ENCODE measurements at places on chromosomes 5 and 9.

GRCh38 chr5:110371725-110372041, 354.8 kb downstream of the TMEM232 start:
- no peak for DNase-seq

- DNase-seq = no peak
Observed at GRCh38 chr9:108083796-108084352, 594.3 kb upstream of the KLF4 start.

DNA sequence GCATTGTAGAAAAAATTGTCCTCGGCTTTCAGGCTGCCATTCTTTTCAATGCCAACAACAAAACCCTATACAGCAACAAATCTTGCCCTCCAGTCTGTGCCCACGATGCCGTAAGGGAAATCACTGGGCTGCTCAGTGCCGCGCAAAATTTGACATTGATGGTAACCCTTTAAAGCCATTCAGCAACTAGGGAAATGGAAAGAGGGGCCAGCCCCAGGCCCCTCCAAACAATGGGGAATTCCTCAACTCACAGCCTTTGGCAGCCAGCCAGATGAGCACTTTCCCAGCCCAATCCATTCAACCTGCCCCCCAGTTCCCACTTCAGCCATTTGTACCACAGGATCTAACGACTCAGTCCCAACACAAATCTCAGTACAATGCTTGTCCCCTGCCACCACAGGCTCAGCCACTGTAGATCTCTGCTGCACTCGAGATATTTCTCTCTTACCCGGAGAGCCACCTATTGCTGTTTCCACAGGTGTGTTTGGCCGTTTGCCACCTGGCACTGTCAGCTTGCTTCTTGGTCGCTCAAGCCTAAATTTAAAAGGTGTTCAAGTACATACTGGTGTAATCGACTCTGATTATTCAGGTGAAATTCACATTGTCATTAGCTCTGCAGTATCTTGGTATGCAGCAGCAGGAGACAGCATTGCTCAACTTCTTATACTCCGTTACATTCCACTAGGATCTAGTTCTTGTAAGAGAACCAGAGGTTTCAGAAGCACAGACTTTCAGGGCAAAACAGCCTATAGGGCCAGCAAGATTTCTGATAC, 103.3 kb downstream of the SYK start:
- DNase-seq = no peak

GRCh38 chr9:134460206-134460605, 134.0 kb downstream of the RXRA start:
- no peak for DNase-seq

DNA sequence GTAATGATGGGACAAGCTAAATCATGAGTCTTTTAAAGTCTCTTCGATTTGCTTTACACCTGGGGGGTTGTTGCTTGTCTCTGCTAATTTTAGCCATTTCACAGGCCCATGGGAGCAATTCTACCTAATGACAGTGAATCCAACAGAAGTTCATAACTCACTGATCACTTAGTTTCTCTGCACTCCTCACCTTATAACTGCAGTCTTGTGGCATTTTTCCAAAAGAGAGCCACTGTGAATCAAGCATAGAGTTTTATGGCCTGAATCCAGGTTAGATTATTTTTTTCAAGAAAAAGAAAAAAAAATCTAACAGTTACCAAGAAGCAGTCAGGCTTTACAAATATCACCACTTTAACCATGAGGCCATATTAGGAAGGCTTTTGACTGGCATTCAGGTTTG, 1.5 kb upstream of the IL7R start:
- no peak for DNase-seq

DNA sequence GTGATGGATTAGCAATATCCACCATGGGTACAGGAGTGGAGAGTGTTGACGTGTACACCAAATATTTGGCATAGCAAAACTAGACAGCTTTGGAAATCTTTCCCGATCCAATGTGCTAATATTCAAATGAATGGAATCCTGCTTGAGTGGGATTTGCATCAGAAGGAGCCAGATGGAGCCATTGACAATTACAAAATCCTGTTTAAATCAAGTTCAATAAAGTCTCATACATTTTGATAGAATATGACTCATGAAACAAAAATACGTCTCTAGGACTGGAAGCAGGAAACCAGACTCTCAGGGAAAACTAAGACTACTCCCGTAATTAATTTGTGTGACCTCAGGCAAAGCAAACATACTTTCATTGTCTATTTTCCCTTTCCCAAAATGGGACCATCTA, 13.0 kb downstream of the TNC start:
- DNase-seq = no peak

DNA sequence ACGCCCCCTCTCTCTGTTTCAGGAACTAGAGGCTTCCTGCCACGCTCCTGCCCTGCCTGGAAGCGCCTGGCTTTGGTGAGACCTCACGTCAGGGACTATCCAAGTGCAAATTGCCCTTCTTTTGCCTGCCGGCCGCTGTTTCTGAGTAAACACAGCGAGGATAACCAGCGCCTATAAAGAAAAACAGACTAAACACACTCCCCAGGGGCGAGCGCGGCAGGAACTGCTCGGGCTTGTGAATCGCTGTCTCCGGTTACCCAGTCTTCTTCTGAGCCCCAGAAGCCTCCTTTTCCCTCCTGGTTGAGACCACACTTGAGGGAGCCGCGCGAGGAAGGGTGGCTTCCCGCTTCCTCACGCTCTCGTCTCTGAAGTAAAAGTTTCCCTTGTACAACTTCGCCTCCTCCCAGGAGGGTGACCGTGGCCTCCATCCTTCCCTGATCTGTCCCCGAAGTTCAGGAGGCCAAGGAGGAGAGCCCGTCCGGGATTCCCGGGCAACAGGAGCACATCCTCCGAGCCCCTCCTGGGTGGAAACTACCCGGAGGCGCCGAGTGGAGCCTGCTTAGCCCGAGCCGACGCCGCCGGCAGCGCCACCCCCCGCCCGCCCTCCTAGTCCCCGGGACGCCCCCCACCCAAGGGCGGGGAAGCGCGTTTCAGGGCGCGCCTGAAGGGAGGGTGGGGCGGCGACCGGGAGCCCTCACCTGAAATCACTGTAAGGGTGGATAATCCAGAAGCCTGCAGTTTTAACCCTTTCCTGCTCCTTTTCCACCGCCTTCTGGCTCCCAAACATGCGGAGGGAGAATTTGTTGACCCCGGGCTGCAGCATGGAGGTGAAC, 993 bp downstream of the HCN1 start:
- peak; percentile 6 for DNase-seq

- peak; percentile 52 for DNase-seq
Observed at GRCh38 chr9:97923529-97924108, 1.3 kb upstream of the TRMO start.

DNA sequence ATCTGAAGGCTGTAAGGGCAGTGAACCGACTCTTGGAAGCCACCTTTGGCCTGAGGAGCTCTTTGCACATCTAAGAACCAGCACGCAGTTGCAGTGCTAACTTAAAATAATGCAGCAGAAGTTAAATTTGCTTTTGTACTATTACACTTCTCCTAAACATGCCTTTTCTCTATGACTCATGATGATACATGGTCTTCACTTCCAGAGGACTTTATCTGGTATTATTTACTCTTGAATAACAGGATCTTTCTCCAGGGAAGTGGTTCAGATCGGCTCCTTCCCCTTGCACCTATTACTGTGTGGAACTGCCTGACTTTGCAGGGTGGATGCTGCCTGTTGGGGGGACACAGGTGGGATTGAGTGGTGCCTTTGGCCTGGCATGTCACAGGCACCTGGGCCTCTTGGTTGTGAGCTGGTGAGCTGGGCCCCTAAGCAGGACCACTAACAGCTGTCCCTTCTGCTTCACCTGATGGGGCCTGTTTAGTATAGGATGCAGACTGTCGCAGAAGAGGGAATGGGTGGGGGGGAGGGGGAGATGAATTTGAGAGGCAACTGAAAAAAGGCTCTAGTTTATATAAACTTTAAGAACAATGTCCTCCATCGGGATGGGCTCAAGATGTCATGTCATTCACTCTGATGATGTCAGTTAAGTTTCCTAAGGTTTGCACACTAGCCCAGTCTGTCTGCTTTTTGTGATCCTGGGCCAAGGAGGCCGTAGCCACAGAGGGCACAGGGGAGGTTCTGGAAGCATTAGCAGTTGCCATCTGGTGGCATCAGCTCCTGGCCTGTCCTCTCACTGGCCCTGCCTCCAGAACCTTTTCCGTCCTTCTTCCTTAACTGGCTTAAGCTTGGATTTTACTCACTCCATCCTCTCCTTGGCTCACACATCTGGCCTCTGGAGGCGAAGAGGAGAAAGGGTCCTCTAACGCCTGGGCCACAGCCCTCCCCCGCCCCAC, 33.9 kb upstream of the GABBR2 start:
- DNase-seq = no peak

DNA sequence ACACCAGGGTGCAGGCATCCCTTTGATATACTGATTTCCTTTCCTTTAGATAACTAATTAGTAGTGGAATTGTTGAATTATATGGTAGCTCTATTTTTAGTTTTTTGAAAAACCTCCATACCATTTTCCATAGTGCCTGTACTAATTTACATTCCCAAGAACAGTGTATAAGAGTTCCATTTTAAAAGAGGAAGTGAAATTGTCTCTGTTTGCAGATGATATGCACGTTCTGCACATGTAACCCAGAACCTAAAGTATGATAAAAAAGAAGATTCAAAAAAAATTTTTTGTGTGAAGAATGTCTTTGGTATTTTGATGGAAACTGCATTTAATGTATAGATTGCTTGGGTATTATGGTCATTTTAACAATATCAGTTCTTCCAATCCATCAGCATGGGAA, 424.0 kb upstream of the CCNH start:
- DNase-seq = no peak

GRCh38 chr5:35372482-35372881, 142.2 kb upstream of the PRLR start:
- DNase-seq = no peak

DNA sequence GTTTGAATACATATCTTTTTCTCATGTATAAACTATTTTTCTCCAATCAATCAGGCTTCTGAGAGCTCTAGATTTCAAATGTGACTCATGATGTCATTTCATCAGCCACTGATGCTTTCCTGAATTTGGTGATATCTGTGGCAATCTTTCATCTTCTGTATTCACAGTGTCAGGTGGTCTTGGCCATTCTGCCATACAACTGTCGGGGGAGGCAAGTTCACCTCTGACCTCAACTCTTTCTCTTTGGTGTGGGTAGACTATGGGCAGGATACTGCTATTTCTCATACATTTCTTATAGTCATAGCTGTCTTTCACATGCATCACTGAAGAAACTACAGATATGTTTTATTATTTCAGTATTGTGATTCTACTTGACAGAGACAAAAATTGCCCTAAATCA, 414.1 kb upstream of the MEF2C start:
- no peak for DNase-seq

DNA sequence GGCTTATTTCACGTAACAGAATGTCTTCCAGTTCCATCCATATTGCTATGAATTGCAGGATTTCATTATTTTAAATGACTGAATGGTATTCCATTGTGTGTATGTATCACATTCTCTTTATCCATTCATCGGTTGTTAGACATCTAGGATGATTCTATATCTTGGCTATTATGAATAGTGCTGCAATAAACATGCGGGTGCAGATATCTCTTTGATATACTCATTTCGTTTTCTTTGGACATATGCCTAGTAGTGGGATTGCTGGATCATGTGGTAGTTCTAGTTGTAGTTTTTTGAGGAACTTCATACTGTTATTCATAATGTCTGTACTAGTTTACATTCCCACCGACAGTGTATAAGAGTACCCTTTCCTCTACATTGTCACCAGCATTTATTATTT, 460.5 kb downstream of the MAN2A1 start:
- DNase-seq = no peak

- DNase-seq = peak; percentile 15
Observed at GRCh38 chr5:9653811-9654210, 23.7 kb upstream of the TAS2R1 start.

DNA sequence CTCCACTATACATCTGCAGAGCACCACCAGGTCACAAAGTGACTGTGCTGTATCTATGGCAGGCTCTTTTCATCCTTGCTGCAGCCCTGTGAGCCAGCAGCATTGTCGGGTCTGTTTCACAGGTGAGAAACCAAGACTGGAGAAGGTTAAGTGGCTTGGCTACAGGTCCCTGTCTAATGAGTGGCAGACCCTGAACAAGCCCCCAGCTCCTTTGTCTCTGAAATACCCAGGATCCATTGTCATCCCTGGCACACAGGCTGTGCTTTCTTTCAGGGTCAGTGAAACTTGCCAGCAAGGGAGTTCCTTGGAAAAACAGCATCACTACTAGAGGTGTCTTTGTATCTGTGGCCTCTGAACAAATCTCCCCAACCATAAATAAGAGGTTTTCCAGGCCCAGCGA, 27.6 kb upstream of the CXCL14 start:
- DNase-seq = no peak

GRCh38 chr5:148702019-148702596, 47.8 kb upstream of the HTR4 start:
- no peak for DNase-seq

GRCh38 chr5:78328585-78329173, 31.7 kb upstream of the SCAMP1 start:
- DNase-seq = no peak

GRCh38 chr9:89536145-89536574, 38.2 kb upstream of the SEMA4D start:
- DNase-seq = peak; percentile 53

GRCh38 chr9:130433168-130433946, 11.4 kb upstream of the ASS1 start:
- no peak for DNase-seq

- no peak for DNase-seq
Observed at GRCh38 chr5:14102666-14103065, 40.5 kb upstream of the TRIO start.

DNA sequence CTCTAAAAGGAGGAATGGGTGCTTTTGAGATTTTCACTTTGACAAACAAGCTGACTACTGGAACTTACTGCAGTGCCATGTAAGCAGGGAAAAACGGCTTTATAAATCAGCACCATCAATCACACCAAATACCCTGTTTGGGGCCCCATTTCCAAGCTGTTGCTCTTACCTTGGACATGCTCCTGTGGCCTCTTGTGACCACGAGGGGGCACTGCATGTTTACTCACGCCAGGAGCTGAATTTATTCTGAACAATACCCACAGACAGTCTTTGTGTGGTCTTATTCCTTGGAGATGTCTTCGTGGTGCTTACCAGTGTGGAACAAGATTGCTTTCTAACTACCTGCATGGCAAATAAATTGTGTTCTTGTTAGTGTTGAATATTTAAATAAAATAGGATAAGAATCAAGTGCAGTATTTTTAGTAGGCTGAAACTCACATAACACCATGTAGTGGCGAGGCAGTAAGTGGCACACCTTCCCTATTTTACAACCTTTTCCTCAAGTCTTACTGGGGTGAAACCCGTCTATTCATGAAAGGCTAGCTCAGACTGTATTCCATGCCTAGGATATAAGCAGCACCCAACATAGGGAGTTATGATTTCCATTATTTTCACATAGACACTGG, 155.5 kb upstream of the NMUR2 start:
- peak; percentile 28 for DNase-seq
